Muscle of arm (tissue), 14 donors: ENCODE measurements at places on chromosomes 11 and 22. TPM values are rescaled to one million over a fixed set of nuclear protein-coding genes. Genes with fewer than 3 reads are reported as not detected.

DNA sequence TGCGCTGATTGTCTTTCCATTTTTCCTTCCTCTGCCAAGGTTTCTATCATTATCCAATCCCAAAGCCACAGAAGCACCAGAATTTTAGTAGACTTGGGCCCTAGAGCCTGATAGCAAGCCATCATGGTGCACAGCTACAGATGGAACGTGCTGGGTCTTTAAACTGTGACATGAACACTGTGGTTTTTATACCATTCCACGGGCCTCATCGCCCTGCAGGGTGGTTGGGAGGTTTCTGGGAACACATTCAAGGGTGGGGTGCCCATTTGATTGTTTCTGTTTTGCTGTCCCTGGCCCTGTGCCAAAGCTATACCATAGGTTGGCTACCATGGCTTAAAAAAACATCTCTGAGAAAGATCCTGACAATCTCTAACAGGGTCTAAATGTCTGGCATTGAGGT is 151.9 kb downstream of the CACNA1I start:
- no peak for DNase-seq

GRCh38 chr11:108967571-108967970 is 302.7 kb downstream of the DDX10 start:
- DNase-seq, result peak; percentile 63

DNA sequence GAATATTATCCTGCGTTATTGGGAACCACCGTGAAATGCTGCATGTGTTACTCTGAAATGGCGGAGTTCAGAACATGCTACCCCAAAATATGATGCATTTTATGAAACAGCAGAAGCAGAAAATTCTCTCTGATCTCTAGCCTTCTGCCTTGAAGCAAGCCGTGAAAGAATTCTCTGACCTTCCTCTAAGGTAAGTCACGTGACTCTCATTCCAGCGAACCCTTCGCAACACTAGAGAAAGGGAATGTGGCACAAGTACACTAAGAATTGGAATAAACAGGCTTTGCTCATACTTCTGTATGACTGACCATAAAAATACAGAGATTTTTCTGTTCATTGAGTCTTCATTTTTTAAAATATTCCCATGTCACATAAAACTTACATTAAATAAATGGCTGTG is 805.6 kb upstream of the LRRC4C start:
- DNase-seq, result no peak

GRCh38 chr22:33114565-33114964 is 56.4 kb upstream of the SYN3 start:
- DNase-seq, result no peak

THOC5 gene
- 29.8 TPM for polyA plus RNA-seq

OR10G8 gene
- not detected for polyA plus RNA-seq

TP53AIP1 gene
- polyA plus RNA-seq, result 0.09 TPM

APIP gene
- polyA plus RNA-seq, result 31.6 TPM

FOSL1 gene
- polyA plus RNA-seq, result 0.18 TPM

IGSF9B gene
- 14.7 TPM for polyA plus RNA-seq
